ENCODE measurements at places on chromosomes 11 and 22. TPM values are rescaled to one million over a fixed set of nuclear protein-coding genes. Genes with fewer than 3 reads are reported as not detected.

DNA sequence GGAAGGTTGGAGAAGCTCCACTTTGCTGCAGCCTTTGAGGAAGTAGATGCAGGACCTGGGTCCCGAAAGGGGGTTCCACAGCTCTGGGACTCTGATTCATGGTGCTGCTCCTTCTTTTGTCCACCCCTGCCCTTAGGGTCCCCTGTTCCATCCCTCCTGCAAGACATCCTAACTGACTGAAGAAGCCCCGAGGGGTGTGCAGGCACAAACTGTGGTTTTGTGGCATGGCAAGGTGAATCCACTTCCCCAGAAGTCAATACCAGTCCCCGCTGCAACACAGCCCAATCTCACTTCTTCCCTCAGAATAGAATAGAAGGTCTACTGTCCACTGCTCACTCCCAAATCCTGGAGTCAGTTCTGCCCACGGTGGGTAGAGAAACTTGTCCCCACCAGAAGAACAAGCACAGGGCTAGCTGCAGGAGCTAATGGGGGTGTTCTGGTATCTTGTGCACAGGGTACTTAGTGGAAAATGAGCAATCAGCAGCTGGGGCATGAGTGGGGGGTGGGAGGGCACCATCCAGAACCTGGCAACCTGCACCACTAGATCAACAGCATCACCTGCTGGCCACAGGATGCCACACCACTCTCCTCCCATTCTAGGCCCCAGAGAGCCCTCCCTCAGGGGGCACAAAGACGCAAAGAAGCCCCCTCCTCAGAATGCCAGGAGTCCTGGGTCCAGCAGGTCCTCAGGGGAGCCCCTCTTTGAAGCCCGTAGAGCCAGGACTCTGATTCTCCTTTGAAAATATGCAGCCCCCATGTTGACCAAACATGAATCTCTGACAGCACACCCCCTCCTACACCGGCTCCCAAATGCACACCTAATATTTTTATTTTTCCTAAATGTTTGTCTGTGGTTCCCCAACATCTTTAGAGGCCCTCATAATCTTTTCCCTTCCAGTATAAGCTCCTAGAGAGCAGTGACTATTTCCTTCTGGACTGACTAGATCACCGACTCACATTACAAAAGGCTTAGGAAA lies 14.1 kb downstream of the SPATA19 start:
- peaks cover 9% of the 10 kb centered on the region for H3K36me3 ChIP-seq
- peaks cover 21% of the 10 kb centered on the region for H3K27me3 ChIP-seq
- DNase-seq: no peak
- H3K4me3 ChIP-seq: no peak overlapping the region
- H3K4me1 ChIP-seq: no peaks in the 10 kb centered on the region

Gene CDC42EP2
- 43.2 TPM for total RNA-seq

DNA sequence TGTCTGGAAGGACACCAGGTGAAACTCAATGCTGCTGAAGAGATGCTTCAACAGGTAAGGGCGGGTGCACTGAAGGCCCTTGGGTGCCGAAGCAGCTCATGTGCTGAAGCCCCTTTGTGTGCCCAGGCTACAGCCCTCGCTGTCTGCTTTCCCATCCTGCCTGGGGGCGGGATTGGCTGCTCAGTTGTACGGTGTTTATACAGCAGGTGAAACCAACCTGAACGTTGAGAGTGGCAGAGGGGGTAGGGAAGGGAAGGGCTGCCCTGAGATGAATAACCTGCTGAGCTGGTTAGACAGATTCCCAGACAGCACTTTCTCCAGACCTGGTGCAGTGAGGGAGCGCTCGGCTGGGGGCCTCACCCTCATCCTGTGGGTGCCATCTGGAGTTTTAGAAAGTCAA lies 75.7 kb downstream of the CYB5R2 start:
- H3K36me3 ChIP-seq: peaks cover 22% of the 10 kb centered on the region
- H3K27ac ChIP-seq: peak overlapping the region; percentile 84
- DNase-seq: peak; percentile 86
- peak overlapping the region; percentile 43 for H3K4me3 ChIP-seq
- peaks cover 78% of the 10 kb centered on the region for H3K4me1 ChIP-seq

Gene SPDYC
- not detected for total RNA-seq

GRCh38 chr11:78691215-78691614 lies 116.6 kb upstream of the NARS2 start:
- H3K27ac ChIP-seq: no peak overlapping the region
- H3K27me3 ChIP-seq: peaks cover 74% of the 10 kb centered on the region
- H3K36me3 ChIP-seq: no peaks in the 10 kb centered on the region
- DNase-seq: no peak
- no peak overlapping the region for H3K4me3 ChIP-seq
- no peaks in the 10 kb centered on the region for H3K4me1 ChIP-seq

Gene KRTAP5-10
- not detected for total RNA-seq

DNA sequence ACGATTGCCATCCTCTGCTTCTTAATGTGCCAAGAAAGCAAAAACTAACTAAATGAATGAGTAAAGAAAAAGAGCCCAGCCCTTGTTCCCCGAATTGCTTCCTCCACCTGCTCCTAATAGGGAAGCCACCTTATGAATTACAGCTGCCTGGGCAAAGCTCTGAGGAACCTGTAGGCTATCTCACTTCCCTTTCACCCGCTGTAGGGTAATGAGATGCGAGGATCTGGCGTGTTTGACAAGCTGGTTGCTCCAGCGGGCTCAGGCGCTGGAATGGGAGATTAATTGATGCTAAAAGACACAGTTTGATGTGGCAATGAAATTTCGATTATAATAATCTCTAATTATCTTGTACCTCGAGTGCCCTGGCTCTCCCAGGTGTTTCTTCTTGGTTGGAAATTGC lies 256.4 kb downstream of the NTM start:
- no peaks in the 10 kb centered on the region for H3K27me3 ChIP-seq
- H3K27ac ChIP-seq: no peak overlapping the region
- no peak for DNase-seq
- H3K4me1 ChIP-seq: no peaks in the 10 kb centered on the region
- H3K36me3 ChIP-seq: no peaks in the 10 kb centered on the region
- no peak overlapping the region for H3K4me3 ChIP-seq

Gene TPCN2
- total RNA-seq: 24.3 TPM

Gene EHF
- total RNA-seq: 286 TPM

Gene SNX19
- 40.5 TPM for total RNA-seq

Measured in Calu3 (cell line).